ENCODE measurements at places on chromosomes 12 and 14. TPM values are rescaled to one million over a fixed set of nuclear protein-coding genes. Genes with fewer than 3 reads are reported as not detected.

The TMEM52B gene
- polyA plus RNA-seq: not detected

The HCAR1 gene
- polyA plus RNA-seq: not detected

The B4GALNT3 gene
- 0.34 TPM for polyA plus RNA-seq

The TAS2R14 gene
- 1.4 TPM for polyA plus RNA-seq

The PDZRN4 gene
- polyA plus RNA-seq: 0.02 TPM

The DHRS1 gene
- 71.7 TPM for polyA plus RNA-seq

Data from SK-N-SH (cell line).